ENCODE measurements at places on chromosomes 5 and 9.
A peak's percentile ranks its signal among the peaks of the same experiment; 100 is the strongest.

- DNase-seq: peak; percentile 17
Observed at GRCh38 chr5:88203981-88204750, 64.5 kb downstream of the TMEM161B start.

GRCh38 chr5:139481580-139482049 lies 943 bp downstream of the STING1 start:
- no peak for DNase-seq

DNA sequence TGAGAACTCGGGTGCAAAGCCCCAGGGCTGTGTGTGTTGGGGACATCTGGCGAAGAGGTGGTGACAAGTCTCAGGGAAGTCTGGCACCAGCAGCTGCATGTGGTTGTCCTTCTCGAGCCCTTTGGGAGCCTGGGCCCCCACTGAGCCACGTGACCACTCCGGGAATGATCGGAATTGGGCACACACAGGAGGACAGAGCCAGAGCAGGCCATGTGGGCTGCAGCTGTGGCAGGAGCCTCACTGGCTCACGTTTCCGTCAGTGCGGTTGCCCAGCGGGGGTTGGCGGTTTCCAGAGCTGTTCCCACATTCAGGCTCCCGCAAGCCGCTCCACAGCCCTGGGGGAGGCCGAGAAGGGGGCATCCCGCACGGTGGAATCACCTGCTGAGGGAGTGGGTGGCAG lies 6.8 kb upstream of the CEL start:
- no peak for DNase-seq

DNA sequence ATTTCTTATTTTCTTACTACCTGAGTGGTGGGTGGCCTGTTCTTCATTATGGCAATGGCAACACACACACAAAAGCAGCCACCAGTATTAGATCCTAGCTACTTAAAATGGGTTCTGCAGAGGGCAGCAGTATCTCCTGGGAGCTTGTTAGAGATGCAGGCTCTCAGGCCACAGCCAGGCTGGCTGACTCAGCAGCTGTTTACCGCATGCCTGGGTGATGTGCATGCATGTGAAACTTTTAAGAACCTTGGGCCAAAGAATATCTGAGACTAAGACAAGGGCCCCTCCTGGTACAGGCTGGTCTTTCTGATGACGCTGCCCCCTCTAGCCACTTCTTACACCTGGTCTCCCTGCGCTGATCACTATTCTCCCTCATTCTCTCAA lies 399.0 kb downstream of the MED10 start:
- no peak for DNase-seq

DNA sequence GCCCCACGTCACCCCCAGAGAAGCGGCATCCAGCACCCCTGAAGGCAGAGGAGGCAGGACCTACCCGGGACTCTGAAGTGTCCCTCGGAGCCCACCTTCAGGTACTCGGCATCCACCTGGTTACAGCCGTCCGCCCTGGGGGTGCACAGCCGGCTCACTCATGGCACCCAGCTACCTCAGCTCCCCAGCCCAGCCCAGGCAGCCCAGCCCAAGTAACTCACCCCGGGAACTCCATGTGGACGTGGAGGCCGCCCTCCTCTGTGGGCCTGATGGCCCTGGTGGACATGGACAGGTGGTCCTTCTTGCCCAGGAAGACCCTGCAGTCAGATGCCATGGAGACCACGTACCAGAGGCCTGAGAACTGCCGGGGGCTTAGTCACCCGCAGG lies 676 bp downstream of the LCN15 start:
- no peak for DNase-seq

DNA sequence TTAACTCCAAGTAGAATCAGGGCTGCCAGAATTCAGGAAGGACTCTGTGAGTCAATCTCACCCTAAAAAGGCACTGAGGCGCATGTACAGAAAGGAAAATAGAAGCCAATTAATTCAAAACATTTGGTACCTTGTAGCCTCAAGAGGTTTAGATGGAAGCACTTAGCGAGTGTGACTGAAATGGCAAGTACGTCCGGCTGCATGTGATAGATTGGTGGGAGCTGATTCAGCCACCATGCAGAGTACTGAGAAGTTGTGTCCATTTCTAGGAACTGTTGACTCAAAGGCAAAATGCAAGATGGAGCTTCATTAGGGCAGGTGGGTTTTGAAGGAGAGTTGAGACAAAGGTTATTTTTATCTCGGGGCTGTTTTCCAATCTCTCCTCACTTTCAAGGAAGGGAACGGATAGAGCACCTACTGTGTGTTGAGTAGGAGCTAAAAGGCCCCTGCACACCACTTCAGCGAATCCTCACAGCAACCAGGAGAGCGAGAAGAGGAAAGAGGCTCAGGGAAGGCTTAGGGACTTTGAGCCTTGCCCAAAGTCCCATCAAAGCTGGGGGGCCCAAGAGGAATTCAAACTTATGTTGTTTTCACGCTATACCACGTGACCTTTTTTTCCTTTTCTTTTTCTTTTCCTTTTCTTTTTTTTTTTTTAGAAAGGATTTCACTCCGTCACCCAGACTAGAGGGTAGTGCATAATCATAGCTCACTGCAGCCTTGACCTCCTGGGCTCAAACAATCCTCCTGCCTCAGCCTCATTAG lies 34.6 kb upstream of the CPEB4 start:
- DNase-seq: no peak

GRCh38 chr5:7478459-7478858 lies 82.5 kb downstream of the ADCY2 start:
- DNase-seq: no peak

- no peak for DNase-seq
Observed at GRCh38 chr9:34665067-34665380, 2.6 kb upstream of the CCL27 start.

DNA sequence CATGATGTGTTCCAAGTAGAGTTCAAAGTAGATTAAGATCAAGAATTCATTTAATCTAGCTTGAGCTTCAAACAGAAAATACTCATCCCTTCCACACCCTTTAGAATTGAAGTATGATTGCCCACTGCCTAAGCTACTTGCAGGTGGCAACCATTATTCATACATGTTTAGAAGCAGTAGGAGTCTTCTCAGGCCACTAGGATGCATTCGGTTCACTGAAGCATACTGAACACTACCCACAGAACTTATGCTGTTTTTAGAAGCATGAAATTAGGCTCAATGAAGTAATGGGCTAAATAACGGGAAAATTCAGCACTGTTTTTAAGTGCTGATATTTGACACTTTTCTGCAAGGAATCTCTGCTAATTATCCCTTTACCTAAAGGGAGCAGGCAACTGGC lies 263.4 kb downstream of the DEPDC1B start:
- no peak for DNase-seq
